ENCODE measurements at places on chromosomes 2 and 18.

- no peak for DNase-seq
Measured at GRCh38 chr2:217365656-217366055, 505.8 kb upstream of the TNP1 start.

- DNase-seq: no peak
Measured at GRCh38 chr18:79071503-79072210, 2.5 kb downstream of the ATP9B start.

GRCh38 chr2:202883987-202884675 is 12.6 kb upstream of the ICA1L start:
- DNase-seq: no peak

- no peak for DNase-seq
Measured at GRCh38 chr2:7987992-7988391, 693.9 kb upstream of the ID2 start.

GRCh38 chr18:31510319-31510718 is 12.3 kb downstream of the DSG2 start:
- no peak for DNase-seq

DNA sequence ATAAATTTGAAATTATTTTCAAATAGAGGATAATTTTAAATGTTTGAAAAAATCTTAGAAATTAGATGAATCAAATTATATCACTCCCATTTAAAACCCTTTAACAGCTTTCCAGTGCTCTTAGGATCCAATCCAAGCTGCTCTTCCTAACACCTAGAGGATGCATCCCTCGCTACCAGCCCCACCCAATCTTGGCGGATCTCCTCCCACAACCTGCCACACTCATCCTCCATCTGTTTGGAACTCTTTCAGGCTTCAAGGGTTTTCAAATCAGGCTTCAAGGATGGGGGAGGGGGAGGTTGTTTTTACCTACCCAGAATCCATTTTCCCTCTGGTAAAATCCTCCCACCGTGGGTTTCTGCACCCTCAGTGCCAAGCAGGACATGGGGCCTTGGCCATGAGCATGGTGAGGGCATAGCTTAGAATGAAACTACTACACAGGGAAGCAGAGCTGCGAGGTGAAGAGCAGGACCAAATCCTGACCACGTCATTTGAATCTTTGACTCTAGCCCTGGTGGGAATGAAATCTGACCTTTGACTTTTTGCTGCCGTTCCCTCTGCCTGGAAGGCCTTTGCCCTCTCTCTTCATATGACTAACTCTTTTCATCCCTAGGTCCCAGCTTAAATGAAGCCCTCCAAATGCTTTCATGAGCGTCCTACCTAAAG is 113.0 kb upstream of the MAPRE2 start:
- DNase-seq: no peak

DNA sequence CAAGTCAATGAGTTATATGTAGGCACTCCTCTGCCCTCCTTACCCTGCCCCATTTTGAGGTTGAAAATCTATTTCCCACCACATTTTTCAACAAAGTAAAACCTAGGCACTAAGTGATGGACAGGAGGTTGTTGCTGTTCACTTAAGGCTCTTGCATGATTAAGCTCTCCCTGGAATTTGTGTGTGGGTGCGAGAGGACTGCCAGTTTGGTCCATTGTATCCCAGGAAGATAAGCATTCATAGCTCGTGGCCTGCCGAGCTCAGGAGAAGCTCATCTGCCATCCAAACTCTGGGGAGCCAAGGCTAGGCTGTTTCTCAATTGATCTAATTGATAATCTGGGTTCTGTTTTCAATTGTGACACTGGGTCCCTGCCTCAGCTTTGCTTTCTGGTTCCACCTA is 4.7 kb upstream of the MAP4K4 start:
- DNase-seq: no peak

- no peak for DNase-seq
Measured at GRCh38 chr2:111122631-111123421, 2.1 kb downstream of the BCL2L11 start.

- no peak for DNase-seq
Measured at GRCh38 chr2:127630096-127630863, 15.7 kb upstream of the GPR17 start.

GRCh38 chr2:207333599-207334300 is 168.0 kb upstream of the KLF7 start:
- DNase-seq: no peak

Measured in NAMALWA (cell line).